ENCODE measurements at places on chromosomes 6 and 20.

- no peak for DNase-seq
Observed at GRCh38 chr6:122853259-122853995, 64.4 kb downstream of the SMPDL3A start.

DNA sequence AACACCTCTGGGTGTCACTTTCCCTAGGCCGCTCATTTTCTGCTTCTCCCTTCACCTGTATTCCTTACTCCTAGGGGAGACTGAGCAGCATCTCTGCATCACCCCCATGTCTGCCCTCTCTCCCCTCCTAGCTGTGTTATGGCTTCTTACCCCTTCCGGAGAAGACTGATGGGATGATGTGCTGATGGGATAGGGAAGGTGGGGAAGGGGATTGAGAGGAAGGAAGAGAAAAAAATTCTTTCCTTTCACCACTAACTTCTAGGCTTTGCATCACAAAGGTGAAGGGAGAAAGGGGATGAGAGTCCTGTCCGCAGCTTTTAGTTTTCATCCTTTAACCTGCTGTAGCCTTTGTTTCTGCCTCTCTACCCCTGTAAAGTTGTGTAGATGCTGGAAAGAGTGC is 26.7 kb downstream of the AKAP7 start:
- no peak for DNase-seq

DNA sequence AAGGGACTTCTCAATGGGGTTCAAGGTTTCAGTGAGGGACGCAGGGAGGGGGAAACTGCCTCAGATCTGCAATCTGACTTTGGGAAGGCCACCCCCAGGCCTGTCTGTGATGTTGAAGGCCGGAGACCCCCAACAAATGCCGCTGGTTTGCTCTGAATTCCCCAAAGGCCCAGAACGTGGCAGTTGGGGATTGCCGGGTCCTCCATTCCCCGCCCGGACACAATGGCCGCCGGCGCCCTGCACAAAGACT is 326 bp upstream of the BCL2L1 start:
- no peak for DNase-seq

- DNase-seq: no peak
Observed at GRCh38 chr20:242905-243304, 14.6 kb upstream of the DEFB132 start.

DNA sequence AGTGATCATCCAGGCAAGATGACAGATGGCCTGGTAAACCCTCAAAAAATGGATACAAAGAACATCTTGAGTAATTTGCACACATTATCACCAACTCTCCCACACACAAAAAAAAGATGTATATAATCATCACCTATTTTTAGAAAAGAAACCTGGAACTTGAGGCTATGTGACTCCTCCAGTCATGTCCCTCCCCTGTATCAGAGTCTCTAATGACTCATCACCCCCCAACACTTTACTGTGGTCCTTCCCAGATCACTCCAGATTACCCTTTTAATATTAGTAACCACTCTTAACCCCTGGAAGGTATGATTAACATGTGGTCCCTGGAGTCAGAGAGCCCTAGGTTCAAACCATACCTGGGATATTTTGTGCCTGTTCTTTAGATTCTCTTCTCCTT is 144.8 kb downstream of the ZNF217 start:
- no peak for DNase-seq

- no peak for DNase-seq
Observed at GRCh38 chr6:36727505-36728021, 29.9 kb downstream of the RAB44 start.

- DNase-seq: no peak
Observed at GRCh38 chr6:44966449-44967092, 361.6 kb upstream of the RUNX2 start.

DNA sequence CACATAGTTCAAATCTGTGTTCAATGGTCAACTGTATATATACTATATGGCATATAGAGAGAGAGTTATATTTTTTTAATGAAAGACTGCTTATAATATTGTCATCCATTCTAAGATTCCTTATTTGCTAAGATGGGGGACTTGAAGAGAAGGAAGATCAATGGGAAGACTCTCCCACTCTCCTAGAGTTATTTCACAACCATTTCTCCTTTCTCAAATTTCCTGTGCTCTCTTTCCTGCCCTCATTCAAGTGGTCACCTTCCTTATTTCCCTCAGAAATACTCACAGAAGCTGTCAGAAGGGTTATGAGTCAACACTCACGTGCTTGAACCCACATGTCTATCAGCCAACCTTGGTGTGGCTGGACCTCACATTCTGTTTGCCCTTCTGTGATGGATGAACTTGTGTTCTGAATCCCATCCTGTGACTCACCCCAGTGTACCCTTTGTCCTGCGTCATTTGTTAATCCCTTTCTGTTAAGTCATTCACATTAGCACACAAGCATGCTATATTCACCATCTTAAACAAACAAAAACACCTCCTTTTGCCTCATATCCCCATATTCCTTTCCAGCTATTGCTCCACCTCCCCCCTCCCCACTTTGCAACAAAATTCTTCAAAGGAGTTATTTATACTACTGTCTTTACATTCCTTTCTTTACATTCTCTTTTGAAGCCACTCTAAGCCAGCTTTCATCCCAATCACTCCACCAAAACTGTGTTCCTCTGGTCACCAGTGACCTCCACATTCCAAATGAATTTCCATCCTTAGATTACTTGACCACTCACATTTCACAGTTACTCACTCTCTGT is 279.3 kb upstream of the TCF21 start:
- no peak for DNase-seq

DNA sequence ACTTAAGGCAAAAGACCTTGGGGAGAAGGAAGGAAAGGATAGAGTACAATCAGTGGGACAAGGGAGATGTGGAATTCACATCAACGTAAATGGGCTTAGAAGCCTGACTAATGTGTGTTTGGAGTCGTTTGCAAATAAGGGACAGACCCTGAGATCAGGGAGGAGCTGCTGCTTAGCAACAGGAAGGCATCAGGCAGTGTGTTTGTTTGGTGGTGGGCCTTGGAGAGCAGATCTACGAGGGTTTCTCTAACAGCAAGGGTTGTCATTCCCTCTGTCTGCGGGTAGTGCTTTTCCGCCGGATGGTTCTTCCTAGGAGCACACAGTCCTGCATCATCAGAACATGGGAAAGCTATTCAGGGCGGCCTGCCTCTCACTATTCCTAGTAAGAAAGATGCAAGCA is 40.4 kb downstream of the C6orf118 start:
- DNase-seq: no peak

DNA sequence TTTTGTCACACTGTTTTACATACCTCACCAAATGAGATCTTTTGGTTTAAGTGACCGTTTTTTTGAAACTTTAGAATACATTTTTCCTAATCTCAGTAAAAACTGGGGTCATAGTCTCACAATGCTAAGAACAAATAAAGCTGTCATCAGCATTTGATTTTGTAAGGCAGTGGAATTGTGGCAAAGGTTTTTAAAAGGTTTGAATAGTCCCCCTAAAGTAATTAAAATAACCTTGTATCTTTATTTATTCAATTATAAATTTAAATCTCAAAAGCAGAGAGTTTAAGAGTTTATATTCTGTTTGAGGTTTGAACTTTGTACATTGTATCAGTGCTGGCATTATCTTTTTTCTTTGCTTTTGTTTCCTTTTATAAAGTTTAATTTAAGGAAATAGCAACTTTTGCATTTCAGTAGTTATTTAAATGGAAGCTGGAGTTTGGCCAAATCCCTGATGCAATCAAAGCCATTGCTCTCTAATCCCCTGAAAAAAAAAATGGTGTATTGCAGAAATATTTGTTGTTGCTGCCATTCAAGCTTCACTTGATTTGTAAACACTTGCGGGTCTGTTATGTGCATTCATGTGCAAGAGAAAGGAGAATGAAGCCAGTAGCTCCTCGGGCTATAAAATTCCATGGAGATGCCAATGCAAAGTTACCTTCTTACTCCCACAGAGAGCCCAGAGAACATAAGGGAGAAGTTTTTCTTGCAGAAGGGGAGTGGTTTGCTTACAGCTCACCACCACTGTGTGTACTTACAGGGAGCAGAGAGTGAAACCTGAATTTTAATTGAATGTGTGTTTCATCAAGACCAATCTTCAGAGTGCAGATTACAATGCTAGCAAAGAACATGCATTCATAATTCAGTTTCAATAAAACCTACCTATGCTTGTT is 391.8 kb downstream of the ARHGAP18 start:
- no peak for DNase-seq

DNA sequence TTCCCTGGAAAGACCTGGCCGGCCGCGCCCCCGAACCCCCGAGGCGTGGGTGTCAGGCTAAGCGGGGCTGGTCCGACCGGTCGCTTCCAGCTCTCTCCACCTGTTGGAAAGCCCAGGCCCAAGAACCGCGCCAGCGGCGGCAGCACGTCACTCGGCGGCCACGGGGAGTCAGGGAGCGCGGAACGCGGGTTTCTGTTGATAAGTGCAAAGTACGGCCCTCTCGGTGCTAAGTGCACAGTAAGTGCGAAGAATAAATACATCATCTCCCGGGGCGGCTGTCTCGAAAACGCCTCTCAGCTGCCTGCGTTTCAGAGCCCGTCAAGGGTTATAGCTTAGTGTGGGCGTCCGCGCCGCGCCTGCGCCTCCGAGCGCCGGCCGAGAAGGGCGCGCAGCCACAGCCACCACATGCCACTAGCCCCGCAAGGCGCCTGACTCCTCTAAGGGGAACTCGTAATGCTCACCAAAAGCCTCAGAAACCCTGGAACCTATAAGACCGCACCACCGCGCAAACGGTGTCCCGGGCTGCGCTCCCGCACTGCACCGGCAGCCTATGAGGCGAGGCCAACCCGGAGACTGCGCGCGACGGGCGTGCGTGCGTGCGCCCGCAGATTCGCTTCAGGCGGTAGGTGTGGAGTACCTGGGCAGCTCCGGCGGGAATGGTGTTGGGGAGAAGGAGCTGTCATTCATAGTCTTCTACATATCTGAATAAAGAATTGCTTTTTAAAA is 9.2 kb upstream of the TBX18 start:
- no peak for DNase-seq

DNA sequence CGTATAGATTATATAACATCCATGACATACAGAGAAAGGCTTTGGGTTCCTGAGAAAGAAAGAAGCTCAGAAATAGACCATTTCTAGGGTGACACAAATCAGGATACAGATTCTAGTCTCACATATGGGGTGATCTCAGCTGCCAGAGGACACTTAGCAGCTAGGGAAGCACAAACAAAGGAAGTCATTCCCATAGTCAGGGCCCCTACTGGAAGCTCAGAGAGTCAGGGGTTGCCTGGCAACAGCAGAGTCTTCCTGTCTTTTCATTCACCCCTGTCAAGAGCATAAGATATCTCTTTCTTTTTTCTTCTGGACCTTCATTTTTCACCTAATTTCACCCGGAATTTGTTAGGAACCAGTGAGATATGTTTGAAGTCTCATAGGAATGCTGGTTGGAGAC is 81.9 kb upstream of the IYD start:
- DNase-seq: no peak
